ENCODE measurements at places on chromosomes 2 and 18.

GRCh38 chr2:157592374-157592773 is 36.3 kb downstream of the ACVR1C start:
- DNase-seq = no peak

GRCh38 chr2:74951211-74951754 is 7.2 kb upstream of the POLE4 start:
- no peak for DNase-seq

DNA sequence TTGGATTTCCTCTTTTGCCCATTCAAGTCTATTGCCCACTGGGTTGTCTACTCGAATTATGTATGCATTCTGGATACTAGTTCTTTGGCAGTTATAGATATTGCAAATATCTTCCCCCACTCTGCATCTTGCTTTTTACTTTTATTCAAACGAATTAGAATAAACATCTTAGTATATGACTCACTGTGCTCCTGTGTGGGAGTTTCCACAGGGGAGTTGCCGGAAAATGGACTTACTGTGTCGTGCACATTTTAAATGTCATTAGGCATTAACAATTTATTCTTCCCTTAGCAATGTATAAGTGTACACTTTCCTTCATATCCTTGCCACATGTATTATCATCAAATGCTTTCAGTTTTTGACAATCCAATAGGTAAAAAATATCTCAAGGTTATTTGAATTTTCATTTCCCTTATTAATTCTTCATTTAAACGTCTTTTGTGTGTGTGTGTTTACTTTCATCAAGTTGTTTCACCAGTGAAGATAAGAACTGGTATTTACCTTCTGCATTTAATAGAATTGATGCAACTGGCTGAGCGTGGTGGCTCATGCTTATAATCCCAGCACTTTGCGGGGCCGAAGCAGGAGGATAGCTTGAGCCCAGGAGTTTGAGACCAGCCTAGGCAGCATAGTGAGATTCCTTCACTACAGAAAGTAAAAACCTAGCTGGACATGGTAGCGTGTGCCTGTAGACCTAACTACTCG is 4.6 kb upstream of the UGT1A5 start:
- DNase-seq = no peak

DNA sequence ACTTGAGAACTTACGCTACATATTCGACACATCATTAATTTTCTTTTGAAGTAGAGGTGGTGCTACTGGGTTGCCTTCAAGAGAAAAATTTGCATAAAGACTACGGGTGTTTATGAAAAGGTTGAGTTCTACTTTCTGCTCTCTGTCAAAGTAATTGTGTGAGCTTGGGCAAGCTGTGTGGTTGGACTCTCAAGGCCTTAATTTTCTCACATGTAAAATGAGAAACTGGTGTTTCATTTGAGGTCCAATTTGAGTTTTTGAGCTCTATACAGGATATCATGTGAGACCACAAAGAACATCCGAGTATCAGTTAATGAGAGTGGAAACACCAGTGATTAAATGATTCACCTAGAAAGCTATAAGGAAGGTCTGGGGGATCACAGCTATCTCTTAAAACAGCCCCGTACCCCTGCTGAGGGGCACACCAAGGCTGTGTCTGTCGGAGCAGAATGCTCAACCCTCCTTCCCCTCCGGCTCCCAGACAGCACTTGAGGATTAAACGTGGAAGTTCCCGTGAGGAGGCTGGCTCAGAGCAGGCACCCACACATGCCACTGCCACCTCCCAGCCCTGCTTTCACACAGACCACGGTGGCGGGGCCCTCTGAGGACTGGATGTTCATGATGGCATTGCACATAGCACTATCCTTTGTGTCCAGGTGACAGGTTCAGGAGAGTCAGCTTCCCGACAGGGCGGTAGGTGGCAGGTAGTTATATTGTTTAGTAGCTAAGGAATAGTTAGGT is 191.8 kb downstream of the RNF144A start:
- DNase-seq = no peak

- no peak for DNase-seq
Observed at GRCh38 chr2:136828162-136828561, 62.8 kb downstream of the THSD7B start.

- DNase-seq = no peak
Observed at GRCh38 chr2:99977966-99978365, 164.4 kb downstream of the AFF3 start.

- DNase-seq = no peak
Observed at GRCh38 chr2:65471409-65471808, 39.0 kb upstream of the SPRED2 start.

DNA sequence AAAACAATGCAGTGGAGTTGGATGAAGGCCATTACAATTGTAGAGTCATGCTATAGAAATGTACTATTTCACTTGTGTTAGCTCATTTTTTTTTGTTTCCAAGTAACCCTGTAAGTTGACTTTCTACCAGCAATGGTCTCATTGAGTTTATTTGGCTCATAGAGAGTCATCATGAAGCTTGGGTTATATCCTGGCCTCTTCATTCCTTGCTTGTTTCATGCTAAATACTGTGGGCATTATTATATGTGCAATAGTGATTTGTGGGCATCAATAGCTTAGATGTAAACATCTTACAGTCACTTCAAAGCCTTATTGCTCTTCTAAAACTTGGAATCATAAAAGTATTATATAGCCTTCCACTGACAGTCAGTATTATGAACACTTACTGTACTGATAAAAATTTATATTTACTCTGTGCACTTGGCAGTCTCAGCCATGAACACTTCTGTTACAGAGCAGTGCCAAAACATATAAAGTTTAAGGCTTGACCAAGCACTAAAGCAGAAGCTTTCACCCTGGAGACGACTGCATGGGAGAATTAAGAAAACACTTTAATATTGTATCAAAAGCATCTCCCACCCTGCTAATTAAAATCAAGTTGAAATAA is 751.2 kb downstream of the SATB2 start:
- DNase-seq = no peak

- DNase-seq = peak; percentile 9
Observed at GRCh38 chr2:222731201-222731621, 59.8 kb downstream of the MOGAT1 start.

DNA sequence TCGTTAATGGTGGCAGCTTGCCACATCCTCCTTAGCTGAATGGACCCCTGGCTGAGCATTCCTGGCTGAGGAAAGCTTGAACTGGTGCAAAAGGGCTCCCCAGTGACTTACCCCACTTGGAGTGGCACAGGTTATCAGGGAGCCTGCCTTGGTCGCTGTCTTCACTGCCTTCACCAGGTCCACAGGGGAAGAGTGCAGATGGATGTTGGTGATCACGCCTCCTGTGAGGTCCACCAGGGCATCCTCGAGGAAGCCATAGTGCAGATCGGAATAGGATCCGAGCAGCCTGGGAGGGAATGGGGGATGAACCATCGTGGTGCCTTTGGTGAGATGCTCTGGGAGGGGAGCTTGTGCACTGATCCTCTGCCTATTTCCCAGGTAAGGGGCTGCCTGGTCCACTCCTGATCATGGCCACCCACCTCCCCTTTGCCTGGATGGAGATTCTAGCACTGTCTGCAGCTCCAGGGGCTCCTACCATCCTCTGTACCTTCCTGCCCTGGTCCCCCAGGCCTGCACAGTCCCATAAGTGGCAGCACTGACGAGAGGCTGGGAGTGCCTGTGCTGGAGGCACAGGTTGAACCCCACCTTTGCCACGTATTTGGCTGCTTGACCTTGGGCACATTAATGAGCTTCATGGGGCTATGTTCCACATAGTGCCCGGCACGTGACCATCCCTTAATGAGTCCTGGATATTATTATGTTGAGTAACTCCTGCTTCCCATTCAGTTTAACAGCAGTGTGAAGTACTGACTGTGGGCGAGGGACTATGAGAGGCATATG is 43.0 kb downstream of the CAPN13 start:
- DNase-seq = no peak

DNA sequence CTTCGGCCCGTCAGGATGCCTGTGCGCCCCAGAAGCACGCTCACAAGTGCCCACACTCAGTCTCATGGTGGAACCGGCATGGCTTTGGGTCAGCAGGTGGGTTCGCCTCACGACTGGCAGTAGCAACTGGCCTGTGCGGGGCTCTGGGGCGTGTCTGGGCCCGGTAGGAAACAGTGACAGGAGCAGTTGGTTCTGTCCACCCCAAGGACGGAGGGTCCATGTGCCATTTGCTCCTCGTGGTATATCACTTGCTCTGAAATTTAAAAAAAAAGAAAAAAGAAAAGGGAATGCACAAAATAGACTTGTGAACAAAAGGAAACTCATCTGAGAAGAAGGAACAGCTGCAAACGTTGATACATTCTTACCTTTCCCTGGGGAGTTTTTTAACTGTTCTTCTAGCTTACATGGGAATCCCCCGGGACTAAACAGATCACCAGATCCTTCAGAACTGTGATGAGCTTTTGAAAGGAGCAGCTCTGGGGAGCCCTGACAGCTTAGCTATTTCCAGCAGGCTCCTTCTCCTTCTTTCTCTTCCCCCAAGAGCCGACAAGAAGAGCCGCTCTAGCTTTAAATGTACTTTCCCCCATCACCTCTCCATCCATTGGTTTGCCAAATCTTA is 42.8 kb downstream of the TRAPPC12 start:
- DNase-seq = no peak

DNA sequence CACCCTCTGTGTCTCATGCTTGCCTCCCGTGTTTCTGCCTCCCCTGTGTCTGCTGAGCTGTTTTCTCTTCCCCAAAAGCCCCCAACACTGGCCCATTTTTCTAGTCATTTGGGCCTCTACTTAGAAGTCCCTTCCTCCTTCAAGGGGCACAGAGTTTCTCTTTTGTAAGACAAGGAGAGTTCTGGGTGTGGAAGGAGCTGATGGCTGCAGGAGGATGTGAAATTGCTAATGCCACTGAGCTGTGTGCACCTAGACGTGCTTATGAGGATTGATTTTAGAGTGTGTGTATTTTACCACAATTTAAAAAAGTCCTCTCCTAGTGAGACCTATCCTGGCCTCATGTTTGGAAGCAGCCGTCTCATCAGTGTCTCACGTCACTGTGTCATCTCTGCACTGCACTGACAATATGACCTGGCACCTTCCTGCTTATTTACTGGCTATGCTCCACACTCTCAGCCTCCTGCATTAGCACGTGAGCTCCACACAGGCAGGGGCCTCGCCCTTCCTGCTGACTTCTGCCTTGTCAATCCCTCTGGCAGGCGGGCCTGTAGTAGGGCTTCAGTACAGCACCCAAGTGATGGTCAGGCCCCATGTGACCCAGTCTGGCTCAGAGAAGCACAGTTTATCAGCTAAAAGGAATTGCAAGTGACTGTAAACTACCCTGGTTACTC is 8.0 kb upstream of the MBP start:
- no peak for DNase-seq

DNA sequence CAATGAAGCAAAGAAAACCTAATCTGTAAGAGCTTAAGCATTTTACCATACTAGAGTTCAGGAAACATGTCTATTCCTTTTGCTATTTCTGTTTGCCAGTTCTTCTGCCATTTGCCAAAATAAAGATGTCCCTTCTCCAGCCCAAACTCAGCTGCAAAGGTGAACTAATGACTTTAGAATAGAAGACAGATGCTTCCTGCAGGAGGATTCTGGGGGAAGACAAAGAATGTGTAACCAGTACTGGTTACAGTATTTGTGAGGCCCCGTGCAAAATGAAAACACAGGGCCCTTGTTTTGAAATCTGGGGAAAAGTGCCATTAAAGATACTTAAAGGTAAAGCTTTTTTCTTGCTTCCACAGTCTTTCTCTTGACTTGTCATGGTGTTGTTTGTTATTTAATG is 34.3 kb upstream of the MTX2 start:
- no peak for DNase-seq

GRCh38 chr2:115036818-115037217 is 594.4 kb downstream of the DPP10 start:
- no peak for DNase-seq

GRCh38 chr2:215658635-215659305 is 222.9 kb upstream of the FN1 start:
- DNase-seq = no peak

DNA sequence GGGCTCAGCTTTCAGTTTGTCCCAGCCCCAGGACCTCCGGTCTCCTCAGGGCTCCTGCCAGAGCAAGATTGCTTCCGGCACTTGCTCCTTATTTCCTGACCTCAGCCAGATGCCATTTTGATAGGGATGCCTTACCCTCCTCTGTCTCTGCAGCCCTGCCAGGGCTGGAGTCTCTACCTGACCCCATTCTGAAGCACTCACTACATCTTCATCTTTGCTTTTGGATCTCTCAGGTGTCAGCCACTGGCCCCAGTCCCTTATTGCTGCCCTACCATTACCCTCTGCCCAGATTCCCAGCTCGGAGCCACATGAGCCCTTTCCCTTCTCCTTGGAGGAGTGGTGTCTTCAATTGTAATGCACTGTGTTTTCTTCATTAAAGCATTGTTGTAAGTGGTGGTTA is 17.1 kb downstream of the OSBPL6 start:
- DNase-seq = no peak

GRCh38 chr2:233531955-233532354 is 34.6 kb downstream of the USP40 start:
- DNase-seq = no peak

GRCh38 chr18:77129150-77129551 is 3.4 kb downstream of the MBP start:
- peak; percentile 73 for DNase-seq

DNA sequence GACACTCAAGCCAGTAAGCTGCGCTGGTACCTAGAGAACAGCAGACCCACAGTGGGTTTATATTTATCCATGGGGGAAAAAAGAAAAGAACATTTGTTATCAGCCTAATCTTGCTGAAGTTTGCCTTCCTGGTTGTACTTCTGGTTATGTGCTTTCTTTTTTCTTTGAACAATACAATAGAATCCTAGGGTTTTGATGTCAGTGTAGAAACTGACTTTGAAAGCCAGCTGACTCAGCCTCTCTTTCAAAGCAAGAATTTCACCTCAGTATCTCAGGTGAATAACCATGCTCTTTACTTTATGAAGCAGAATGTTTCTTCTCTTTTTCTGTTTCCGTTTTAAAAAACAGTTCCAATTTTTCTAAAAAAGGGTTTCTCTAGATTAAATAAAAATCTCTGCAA is 78.4 kb downstream of the CD8B2 start:
- DNase-seq = no peak

DNA sequence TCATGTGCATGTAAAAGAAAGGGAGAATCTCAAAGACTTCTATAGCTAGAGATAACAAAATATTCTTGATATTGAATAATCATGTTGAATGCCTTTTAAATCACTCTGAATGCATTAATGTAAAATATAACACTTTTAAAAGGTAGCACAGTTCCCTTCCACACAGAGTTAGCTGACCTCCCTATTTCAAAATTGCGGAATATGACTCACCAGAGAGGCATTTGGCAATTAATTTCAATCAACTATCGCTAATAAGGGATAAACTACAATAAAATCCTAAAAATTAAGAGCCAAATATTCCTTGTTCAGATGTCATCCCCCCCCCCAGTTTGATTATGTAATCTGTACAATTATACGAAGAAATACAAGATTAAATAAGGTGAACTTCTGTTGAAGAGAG is 29.3 kb downstream of the ZC3H15 start:
- no peak for DNase-seq

- DNase-seq = peak; percentile 1
Observed at GRCh38 chr2:183927406-183928325, 670.7 kb upstream of the ZNF804A start.

- no peak for DNase-seq
Observed at GRCh38 chr2:55138014-55138881, 88.0 kb upstream of the RTN4 start.

Data from AG08395 (cell line).